ENCODE measurements at places on chromosomes 2 and 18.

GRCh38 chr2:194723446-194723845 is 933.6 kb upstream of the SLC39A10 start:
- DNase-seq = no peak

DNA sequence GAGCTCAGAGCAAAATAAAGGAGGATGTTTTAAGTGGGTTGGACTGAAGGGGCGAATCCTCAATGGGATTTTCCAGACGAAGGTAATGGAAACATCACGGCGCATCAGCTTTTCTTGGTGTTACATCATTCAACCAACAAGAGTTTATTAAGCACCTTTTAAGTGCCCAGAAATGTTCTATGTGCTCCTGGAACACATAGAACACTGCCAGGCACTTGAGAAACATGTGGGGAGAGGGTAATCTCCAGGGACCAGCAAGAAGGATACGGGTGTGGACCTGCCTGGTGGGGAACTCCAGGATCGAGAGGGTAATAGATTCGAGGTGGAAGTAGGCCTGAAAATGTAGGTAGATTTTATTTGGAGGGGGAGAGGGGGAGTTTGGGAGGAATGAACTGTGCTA is 168.6 kb downstream of the PRKCE start:
- DNase-seq = no peak

- no peak for DNase-seq
Measured at GRCh38 chr18:12001421-12001820, 20.1 kb downstream of the IMPA2 start.

DNA sequence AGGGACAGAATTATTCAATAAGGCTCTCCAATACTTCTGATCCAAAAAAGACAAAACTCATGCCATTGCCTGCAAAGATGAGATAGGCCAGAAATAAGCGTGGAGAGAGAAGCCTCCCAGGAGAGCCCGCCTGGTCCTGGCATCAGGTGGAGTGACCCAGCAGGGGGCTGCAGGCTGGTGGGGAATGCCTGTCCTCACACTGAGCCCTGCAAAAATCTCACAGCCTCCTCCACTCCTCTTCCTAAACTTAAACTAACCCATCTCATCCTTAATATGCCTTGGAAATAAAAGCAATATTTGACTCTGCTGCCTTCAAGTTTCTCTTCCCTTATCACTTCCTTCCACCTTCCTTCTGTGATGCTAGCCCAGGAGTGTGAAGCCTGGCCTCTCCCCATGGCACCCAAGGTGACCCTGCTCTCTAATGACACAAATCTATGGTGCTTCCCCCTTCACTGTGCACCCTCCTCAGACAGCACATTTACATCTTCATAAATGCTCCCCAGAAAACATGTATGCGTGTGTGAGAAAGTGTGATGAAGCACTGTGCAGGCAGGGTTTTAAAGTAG is 218.4 kb downstream of the ANAPC1 start:
- DNase-seq = no peak

- no peak for DNase-seq
Measured at GRCh38 chr2:134924912-134925311, 6.3 kb downstream of the CCNT2 start.

DNA sequence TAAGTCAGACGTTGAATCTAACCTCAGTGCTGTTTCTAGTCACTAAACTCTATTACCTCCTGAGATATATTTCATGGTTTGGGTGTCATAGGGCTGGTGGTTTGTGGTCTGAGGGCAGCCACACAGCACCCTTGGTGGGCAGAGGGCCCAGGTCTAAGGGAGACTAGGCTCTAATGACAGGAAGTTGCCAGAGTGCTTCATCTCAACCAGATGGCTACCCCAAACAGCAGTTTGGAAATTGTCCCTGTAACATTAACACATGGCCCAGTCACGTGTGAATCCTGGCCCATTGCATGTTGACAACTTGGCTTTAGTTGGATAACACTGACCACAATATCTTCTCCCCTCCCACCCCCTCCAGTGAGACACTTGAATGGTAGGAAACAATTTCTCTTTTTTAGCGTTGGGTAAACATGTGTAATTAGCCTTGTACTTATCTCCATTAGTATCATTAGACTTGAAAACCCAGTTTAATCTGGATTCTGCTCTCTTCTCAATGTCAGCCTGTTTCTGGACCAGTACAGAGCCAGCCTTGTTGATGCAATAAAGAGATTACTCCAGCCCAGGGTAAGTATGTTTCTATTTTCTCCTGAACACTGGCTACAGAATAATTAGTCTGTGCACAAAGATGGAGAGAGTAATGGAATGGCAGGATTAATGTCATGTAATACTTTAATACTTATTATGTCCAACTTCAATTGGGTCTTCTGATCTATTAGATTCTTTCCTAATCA is 187.8 kb upstream of the SIX3 start:
- no peak for DNase-seq

DNA sequence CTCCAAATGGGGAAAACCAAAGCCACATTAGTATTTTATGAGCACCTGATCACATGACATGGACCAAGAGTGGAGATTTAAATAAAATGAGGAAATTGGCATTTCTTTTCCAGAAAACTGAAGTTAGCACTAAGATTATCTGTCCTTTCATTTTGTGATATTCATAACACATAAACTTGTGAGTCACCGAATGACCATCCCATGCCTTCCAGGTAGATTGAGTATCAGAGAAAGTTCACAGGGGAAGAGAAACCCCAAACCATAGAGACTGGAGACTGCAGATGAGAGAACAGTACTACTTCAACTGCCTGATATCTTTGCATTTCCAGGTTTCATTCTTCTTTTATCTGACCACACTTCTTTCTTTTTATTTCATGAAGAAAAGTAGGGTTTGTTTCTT is 176.3 kb upstream of the LRP1B start:
- no peak for DNase-seq

DNA sequence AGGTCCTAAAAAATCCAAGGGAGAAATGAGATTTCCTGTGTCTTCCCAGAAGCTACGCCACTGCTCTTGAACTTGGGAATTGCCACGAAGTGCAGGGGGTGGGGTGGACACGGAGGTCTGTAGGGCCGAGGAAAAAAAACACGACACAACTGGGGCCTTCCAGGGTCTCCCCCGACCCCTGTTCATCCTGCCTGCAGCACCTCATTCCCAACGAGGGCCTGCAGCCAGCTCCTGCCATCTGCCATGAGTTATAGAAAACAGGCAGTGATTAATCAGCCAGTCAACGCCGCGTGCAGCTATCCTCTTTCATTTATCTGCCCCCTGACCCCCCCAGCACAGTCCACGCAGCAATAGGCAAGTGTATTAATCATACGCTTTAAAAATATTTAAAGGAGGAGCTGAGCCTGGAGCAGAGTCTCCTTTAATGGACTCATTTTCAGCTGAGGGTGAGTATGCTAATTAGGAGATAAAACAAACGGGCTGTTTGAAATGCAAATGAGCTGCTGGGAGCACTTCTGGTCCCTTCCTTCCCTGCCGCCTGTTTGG is 209.9 kb downstream of the TFCP2L1 start:
- peak; percentile 60 for DNase-seq

DNA sequence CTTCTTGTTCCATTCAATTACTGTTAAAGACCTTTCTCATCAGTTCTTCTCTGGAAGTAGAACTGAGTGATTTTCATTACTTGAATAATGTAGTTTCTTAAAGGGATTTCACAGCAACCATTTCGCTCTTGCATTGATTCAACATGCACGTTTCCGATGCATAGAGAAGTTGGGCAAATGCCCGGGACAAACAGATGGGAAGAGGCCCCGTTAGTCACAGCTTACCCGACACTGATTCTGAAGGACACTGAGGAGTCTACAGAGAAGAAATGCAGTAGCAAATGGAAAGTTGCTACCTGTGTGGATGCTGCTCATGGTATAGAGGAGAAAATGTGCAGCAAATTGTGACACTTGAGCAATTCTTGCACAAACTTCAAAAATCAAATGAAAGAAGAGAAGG is 32.3 kb upstream of the GCG start:
- DNase-seq = no peak

DNA sequence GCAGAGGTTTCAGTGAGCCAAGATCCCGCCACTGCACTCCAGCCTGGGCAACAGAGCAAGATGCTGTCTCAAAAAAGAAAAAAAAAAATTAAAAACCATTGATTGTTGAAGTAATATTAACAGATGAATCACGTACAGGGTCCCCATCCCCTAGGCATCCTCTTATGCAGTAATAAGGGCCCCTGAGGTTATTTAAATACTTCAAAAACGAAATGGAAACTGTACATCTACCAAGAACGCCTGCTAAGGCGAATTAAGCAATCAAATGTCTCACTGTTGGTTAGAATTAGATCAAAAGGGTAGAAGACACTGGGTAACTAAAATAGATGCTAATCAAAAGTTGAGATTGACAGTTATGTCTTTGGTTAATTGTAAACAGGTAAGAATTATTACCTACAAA is 7.5 kb downstream of the TRABD2A start:
- no peak for DNase-seq

DNA sequence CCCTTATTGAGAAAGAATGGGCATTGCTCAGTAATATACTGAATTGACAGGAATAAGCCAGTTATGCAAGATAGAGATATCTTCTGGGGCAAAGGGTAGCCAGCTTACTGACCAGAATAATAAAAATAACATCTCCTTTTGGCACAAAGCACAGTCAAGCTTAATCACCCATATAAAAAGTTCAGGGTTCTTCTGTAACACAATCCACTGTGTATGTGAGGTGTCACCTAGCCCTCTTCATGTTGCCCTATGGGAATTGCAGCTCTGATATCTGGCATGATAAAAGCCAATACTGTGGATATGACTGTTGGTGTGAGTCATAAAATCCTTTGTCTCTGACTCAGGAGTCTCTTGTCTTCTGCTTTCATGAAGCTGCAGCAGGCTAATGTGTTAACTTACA is 90.8 kb downstream of the DSEL start:
- DNase-seq = no peak

GRCh38 chr2:205860181-205860580 is 177.9 kb downstream of the NRP2 start:
- DNase-seq = no peak

GRCh38 chr18:69246027-69246426 is 154.7 kb upstream of the DOK6 start:
- no peak for DNase-seq

DNA sequence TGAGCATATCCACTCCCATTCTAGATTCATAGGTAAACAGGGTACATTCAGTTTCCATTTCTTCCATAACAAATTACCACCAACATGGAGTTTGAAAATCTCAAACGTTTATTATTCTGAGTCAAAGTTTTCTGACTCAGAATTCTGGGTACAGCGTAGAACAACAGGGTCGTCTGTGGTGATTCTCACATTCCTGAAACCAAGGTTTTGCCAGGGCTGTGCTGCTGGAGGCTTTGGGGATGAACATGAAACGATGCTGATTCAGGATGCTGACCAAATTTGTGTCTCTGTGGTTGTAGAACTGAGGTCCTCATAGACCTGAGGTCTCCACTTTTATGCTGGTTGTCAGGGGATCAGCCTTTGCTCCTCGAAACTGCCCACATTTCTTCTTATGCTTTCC is 255.7 kb downstream of the DSEL start:
- DNase-seq = no peak

GRCh38 chr18:57242285-57242684 is 95.4 kb downstream of the BOD1L2 start:
- no peak for DNase-seq

GRCh38 chr18:6205706-6206105 is 209.0 kb downstream of the L3MBTL4 start:
- no peak for DNase-seq

DNA sequence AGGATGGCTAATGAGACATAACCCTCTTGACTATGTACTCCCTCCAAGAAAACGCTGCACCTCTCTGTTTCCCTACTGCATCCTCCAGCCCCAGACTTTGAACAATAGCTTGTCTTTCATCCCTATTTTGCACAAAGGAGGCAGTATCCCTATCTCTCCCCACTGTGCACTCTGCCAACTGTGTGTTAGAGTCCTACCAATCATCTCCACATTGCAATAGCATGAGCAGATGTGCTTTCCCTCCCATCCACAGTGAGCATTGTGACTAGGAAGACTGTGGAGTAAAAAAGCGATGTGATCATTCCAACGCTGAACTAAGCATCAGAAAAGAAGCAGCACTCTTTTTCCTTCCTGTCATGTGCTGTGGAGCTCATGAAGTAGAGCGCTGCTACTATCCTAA is 206.3 kb upstream of the GULP1 start:
- DNase-seq = no peak

DNA sequence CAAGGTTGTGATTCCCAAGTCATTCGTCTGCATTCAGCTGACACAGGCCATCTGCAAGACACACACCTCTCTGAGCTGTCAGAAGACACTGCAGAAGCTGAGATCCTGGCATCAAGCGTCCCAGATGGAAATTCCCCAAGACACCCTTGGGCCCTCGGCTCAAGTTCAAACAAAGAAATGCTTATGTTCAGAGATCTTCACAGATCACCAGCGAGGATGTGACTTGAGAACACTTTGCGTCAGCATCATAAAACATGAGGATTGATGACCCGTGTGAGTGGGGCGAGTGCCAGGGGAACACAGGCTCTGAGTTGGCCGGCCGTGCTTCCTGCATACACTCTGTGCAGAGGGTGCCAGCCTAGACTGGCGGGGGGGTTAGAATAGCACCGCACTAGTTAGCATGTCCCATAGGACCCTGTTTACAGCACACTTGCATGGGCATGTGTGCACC is 36.8 kb downstream of the KCNIP3 start:
- peak; percentile 57 for DNase-seq

DNA sequence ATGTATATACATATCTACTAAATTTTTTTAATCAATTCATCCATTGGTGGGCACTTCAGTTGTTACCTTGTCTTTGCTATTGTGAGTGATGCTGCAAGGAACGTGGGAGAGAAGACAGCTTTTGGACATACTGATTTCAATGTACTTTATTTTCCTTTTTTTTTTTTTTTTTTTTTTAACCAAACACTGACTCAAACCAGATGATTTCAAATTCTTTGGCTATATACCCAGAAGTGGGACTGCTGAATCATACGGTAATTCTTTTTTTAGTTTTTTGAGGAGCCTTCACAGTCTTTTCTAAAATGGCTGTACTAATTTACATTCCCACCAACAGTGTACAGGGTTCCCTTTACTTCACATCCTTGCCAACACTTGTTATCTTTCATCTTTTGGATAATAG is 204.7 kb downstream of the INSIG2 start:
- DNase-seq = no peak

DNA sequence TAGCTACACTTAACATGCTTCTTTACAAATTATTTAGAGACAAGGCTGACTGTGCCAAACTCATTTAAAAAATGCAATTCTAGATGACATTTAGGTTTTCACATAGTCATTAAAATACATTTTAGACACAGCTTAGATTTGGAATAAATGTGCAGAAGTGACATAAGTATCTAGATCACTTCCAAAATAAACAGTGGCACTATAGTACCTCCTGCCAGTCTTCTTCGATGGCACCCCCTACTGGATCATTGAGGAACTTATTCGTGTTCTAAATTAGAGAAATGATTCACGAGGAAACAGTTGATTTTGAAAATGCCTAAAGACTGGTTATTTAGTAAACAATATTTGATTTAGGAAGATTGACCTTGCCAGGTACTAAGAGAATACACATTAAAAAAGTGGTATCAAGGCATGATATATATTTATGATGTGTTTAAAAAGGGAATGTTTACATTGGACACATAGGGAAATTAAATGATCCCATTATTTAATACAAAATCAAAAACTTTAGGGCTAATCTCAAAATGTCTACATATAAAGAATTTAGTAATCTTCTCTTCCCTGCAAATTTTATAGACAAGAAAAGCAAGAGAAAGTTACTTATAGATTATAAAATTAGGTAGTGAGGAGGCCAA is 323.9 kb downstream of the XIRP2 start:
- peak; percentile 43 for DNase-seq

- DNase-seq = no peak
Measured at GRCh38 chr2:138193416-138194213, 229.3 kb downstream of the HNMT start.

- no peak for DNase-seq
Measured at GRCh38 chr2:112195950-112196349, 57.8 kb downstream of the FBLN7 start.

GRCh38 chr2:121608967-121609366 is 40.3 kb downstream of the CLASP1 start:
- DNase-seq = no peak

Data from nephron progenitor cell (in vitro differentiated cells).